ENCODE measurements at places on chromosomes 7 and 10.

DNA sequence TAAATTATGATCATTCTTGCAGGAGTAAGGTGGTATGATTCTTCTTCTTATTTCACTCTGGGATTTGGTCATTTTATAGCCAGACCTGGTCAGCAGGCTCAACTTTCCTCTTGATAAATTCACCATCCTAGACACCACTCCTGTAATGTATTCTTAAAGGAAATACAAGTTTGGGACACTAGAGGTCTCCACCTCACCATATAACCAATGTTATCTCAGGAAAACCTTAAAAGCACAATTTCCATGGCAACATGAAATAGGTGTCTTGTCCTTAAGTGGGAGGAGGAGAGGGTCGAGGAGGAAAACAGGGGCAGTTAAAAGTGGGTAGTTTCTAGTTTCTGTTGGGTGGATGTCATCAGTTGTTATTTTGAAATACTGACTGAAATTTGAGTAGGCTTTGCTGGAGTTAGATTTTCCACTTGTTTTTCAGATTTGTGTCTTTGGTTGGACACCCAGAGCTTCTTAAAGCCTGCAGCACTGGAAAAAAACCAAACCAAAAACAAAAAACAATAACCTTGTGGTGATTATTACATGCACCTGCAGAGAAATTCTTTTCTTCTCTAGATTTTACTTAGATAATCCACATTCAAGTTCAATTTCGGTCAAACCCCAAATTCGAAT is 163.1 kb downstream of the PRKCQ start:
- DNase-seq, result peak; percentile 8

GRCh38 chr7:14381936-14382335 is 392.5 kb upstream of the ETV1 start:
- DNase-seq, result no peak

- no peak for DNase-seq
These were observed 221.7 kb downstream of the CDK14 start for GRCh38 chr7:90817846-90818245.

DNA sequence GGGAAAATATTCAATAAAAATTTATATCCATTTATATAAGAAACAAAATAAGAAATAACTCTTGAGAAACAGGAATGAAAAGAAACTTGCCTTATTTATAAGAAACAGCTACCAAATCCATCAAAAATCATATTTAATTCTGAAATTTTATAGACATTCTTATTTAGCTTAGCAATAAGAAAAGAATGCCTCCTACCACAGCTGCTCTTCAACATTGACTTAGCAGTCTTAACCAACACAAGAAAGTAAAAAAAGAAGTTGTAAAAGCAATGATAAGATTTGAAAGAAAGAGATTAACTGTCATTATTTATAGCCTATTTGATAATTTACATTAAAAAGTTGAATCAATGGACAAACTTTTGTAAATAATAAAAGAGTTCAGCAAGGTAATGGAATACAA is 212.8 kb downstream of the ZNF365 start:
- no peak for DNase-seq

- no peak for DNase-seq
These were observed 167.6 kb downstream of the SNX13 start for GRCh38 chr7:17772581-17773288.

DNA sequence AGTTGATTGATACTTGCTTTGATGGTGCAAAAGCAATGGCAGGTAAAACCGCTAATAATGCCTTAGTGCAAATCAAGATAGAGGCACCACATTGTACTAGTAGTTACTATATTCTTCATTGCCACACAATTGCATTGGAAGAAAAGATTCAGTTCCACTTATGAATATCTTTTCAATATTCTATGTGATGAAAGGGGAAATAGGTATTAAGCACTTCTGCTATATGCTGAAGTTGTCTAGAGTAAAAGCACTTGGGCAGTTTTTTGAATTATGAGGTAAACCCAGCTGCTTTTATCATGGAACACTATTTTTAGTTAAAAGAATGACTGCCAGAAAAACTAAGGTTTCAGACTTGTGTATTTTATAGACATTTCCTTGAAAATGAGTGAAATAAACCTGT is 15.5 kb downstream of the ENTPD7 start:
- no peak for DNase-seq

GRCh38 chr10:4189281-4189680 is 404.3 kb upstream of the KLF6 start:
- no peak for DNase-seq

GRCh38 chr7:70583965-70584883 is 547.7 kb upstream of the GALNT17 start:
- no peak for DNase-seq

DNA sequence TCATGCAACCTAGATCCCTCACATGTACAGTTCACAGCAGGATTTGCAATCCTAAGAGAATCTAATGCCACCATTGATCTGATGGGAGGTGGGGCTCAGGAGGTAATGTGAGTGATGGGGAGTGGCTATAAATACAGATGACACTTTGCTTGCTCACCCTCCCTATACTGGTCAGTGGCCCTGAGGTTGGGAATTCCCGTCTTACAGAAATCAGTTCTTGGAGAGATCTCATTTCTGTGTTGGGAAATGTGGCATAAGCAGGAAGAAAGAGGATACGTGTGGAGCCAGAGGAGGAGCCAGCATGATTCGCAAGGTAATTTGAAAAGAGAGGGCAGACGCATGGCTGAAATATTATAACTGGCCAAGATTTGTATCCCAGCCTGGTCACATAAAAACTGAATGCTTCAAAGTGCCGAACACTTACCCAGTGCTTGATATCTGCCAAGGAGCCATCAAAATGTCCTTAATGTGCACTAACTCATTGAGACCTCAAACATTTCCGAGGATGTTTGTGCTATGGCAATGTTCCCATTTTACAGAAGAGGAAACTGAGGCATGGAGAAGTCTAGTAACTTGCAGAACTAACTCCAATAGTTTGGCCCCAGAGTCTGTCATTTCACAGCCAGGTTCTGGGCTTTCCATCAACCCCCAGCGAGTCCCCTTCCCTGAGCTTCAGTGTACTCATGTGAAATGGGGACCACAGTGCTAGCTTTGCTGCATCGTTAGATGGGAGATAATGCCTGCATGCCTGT is 5.5 kb upstream of the IKZF1 start:
- no peak for DNase-seq

DNA sequence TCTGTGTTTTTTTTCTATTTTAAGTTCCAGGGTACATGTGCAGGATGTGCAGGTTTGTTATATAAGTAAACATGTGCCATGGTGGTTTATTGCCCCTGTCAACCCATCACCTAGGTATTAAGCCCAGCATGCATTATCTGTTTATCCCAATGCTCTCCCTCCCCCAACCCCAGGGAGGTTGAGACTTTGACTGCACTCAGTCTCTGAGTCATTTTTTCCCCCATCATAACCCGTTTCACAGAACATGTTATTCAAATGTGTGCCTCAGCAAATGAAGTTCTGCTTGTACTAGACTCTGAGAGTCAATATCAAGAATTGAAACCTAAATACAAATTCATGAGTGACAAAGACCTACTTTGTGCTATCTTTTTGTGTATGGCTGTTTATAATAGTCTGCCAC is 70.0 kb upstream of the CYP26C1 start:
- DNase-seq, result no peak

DNA sequence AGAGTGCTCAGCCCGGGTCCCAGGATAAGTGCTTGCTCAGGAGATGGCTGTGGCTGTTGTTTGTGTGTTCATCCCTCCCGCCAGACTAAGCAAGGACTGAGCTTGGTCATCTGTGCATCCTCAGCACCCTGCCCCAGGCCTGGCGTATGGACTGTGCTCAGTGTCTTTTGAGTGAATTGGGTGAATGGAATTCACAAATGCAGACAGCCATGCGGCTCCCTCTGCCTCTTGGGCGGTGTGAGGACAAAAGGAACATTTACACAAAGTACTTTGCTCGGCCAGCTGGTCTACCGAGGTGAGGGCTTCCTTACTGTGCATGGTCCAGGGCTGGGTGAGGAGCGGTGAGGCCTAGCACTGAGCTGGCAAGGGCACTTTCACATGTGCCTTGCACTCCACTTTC is 120.2 kb downstream of the CDH23 start:
- no peak for DNase-seq

DNA sequence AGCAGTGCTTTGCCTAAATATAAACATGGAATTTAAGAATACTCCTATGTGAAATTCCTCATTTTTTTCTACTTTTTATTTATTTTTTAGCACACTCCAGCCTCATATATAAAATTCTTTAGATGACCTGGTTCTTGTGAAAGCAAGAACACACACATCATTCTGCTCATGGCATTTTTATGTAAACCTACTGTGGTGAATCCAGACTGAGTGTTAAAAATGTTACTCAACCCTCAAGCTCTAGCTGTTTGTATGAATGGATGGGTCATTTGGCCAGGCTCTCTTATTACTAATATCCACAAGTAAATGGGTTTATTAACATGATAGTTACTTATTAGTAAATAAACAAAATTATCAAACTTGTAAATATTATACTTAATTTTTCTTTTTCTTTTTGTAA is 551.7 kb upstream of the LRRN3 start:
- DNase-seq, result no peak

DNA sequence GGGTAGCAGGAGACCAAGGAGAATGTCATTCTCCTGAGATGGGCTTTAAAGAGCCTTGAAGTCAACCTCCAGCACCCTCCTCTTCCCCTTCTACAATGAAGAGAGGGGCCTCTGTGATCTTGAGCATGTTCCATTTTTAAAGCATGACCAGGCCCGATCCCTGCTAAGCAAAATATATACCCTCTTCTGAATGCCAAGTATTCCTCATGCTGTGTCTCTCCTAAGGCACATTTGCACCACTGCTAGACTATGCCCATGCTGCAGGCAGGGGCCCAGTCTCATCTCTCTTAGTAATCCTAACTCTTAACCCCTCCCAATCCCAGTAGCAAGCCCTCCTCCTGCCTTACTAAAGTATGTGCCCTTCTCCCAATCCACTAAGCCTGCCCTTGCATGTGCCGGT is 18.4 kb downstream of the SORBS1 start:
- DNase-seq, result no peak

DNA sequence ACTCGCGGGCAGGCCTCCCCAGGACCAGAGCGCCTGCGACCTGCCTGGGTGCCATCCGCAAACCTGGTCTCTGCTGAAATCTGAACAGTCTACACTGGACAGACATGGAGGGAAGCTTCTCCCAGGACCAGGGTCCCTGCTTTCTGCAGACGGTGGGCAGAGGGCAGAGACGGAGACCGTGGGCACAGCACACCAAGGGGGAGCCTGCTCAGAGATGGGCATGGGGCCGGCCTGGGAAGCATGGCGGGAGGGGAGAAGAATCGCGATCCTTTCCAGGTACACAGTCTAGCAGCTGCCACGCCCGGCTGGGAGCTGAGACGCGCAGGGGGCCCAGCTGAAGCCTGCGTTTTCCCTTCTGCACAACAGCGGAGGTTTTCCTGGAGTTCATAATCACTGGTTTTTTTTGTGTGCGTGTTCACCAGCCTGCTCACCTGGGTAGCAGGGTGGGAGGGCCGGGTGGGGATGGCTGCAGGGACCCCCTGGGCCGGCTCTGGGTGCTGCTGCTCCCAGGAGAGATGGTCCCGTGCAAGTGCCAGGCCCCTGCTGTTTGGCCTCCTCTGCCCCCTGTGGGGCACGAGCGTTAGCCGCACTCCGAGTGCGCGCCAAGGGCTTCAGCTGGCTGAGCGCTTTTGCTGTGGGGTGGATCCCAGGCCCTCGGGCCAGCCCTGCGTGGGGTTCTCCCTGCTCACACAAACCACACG is 448.8 kb downstream of the DNAJB6 start:
- DNase-seq, result no peak

DNA sequence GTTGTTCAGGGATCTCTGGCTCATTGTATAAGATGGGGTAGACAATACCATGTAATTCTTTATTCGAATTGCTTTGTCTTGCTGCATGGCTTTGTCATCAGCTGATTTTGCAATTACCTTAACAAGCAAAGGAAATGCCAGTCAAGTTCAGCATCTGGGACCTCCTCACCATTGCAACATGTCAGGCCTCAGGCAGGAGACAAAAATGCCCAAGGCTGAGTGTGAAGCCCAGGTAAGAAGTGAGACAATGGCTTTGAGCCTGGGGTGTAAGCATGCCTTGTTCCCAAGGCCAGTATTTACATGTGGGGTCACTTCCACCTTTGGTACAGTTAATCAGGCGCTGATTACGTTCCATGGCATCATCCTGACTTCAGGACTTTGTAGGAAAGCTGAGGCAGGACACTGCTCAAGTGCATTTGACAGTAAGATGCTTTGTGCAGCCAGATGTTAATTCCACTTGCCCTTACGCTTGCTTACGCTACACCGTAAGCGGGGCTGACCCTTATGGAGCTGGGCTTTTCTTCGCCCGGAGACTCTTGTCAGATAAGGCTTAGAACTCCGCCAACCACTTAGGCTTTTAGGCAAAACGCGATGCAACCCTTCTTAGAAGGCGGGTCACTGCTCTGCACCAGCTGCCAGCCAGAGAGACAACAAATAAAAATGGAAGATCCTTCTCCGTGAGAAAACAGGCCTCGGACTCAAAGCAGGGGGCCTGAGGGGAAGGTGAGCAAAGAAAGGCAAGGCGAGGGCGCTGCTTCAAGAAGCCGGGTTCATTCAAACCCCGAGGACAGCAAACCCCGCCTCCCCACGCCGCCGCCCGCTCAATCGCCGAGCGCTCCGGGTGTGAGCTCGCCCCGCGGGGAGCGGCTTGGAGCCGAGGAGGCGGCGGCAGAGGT is 1.3 kb upstream of the SP4 start:
- DNase-seq, result peak; percentile 12

GRCh38 chr10:93630625-93631557 is 18.6 kb downstream of the PDE6C start:
- no peak for DNase-seq

DNA sequence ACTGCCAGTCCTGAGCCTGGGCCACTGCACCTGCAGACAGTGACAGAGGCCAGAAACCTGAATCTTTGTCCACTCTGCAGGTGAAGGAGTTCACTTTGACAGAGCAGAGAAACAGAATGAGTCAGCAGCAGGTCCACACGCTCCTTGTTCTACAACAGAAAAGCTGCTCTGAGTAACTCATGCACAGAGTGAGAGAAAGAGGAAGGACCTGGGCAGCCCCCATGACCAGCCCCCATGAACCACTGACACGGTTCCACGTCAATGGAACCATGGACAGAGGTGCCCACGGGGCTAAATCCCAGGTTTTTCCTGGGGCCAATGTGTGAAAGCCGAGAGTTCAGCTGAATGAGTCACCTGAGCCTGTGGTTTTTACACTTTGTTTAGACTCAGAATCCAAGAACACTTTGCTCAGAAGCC is 40.8 kb upstream of the CTBP2 start:
- peak; percentile 60 for DNase-seq

DNA sequence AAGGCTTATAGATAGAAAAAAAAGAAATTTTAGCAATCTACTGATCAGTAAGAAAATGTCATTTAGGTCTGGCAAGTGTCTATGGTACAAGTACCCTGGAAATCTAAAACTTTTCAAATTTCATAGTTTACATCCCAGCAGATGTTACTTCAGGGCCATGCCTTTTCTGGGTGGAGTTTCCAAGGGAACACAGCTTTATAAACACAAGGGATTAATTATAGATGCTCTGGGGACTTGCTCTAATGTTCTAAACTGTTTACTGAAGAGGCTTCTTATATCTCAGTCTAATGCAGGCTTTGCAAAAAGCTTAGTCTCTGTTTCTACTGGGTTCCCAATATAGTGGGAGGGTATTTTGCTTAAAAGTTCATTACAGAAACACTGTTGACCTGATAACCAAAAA is 3.1 kb downstream of the CD36 start:
- no peak for DNase-seq

- no peak for DNase-seq
These were observed 21.3 kb downstream of the CYCS start for GRCh38 chr7:25103773-25104172.
